ENCODE measurements at places on chromosomes 1 and 21.

DNA sequence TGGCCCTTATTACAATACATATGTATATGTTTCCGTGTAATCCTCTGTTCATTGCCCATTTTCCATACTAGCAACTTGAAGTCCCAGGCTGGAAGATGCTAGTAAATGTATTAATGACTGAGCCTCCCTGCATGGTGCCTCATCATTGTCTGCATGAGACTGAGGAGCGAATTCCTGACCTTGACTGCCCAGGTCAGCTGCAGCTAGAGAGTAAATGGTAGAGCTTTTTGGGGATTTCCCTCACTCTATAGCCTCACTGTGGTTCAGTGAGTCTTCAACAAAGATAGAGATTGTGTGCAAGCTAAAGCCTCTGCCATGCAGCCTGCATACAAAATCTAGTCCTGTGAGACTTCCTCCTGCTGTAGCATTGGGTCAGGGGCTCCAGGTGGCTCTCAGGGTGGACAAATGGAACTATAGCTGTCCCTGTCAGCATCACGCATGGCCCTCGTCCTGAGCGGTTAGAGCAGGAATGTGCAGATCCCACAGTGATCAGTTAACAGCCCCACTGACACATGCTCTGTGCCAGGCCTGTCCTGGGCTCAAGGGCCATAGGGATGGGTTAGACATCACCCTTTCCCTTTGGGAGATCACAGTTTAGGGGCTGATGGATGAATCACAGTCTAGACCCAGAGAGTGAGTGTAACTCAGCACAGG lies 741.7 kb downstream of the MATN1 start:
- no peak for DNase-seq

GRCh38 chr1:29647581-29647980 lies 411.3 kb downstream of the PTPRU start:
- no peak for DNase-seq

DNA sequence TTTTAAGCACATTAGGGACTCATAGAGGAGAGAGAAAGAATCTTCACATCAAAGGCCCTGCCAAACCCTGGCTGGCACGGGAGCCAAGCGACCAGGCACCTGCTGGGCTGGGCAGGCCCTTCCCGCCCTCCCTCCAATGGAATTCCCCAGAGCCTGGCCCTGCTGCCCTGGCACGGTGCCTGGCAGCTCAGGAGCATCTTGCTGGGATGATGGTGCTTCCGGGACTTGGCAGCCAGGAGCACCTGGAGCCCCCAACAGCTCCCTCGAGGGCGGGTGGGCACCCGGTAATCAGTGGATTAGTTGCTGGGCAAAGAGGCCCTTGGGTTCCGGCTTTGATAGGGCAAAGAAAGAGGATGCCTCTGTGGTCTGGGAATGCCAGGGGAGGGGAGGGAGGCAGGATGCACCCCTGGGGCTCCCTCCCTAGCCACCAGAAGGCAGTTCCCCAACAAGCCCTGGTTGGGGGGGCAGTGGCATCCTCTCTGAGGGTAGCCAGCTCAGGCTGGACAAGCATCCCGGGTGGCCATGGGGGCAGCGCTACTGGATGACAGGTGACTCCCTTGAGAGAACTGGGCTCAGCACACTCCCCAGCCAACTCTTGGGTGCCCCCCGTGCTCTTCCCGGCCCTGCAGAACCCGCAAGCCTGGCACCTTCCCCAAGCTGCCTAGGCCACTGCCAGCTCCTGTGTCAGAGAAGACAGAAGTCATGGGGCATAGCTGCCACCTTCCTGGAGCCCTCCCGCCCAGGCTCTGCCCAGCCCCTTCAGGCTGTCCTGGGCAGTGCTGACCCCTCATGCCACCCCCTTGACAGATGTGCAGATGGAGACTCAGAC lies 26.4 kb downstream of the KRTAP10-1 start:
- no peak for DNase-seq

DNA sequence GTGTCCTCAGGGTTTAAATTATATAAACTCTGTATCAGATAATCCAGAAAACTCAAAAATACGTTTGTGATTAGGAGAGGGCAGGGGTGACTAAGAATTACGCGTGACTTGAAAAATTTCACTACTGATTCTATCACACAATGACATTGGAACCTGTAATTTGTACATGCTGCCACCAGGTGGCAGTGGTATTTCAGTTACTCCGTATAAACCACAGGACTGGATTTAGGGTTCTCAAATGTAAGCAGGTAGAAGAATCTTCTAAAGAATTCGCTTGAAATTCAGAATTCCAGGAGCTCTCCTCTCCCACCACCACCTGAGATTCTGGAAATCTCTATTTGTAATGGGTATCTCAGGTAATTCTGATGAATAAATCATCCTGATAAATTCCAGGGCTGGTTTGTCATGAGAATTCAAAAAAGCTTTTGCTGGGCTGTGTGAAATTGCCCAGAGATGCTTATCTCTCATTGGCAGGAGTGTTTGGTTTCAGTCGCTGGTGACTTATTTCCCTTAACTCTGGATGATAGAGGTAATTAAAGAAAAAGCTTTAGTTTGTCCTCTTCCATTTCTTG lies 1.7 kb upstream of the KRTAP7-1 start:
- no peak for DNase-seq

DNA sequence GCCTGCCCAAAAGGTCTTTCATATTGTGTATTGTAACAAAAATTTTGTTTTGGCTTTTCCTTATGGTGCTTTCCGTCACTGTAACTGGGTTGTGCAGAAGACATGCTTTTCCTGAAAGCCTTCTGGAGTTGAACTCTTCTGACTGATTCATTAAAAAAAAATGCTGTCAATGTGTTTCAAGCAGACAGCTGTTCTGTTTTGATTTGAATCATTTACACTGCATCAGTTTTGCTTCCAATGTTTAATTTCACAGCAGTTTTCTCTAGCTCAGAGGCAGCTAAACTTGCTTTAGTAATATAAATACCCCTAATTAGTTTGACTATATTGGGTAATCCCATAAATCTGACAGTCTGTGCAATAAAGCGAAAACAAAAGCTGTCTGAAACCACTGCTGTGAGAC lies 7.9 kb downstream of the UTP11 start:
- DNase-seq: no peak

- DNase-seq: no peak
Observed at GRCh38 chr1:205508227-205508714, 3.8 kb downstream of the CDK18 start.

DNA sequence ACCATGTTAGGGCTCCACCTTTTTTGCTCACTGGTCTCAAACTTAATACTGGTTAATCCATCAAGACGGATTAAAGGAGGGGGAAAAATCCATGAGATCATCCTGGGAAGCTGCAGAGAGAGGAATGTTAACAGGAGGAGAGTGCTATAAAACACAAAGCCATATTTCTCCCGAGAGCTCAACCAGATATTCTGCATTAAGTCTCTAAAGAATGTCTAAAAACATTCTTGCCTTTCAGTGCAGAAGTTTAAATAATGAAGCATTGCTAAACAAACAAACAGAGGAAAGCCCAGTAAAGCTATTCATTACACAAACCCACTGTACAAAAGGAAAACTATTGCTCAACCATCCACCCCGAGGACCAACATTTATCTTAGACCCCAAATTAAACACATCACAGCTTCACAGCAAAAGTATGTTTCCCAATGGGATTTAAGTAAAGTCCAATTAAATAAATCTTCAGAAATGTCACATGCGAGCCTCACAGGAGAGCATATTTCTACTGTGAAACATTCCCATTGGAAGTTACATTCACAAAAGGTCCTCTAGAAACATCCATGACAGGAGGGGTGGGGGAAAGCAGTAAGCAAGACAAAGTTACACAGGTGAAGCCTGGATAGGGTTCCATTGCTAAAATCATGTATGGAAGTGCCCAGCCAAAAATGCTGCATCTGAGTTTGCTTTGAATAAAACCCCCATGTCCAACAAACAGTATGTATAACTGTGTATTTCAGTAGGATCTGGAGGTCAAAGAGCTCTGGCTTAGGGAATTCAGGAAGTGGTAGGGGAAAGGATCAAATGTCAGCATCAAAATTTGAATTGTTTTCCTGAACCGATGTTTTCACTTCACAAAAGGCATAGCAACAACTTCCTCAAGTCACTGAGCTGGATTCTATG lies 23.3 kb downstream of the DUSP10 start:
- DNase-seq: no peak

DNA sequence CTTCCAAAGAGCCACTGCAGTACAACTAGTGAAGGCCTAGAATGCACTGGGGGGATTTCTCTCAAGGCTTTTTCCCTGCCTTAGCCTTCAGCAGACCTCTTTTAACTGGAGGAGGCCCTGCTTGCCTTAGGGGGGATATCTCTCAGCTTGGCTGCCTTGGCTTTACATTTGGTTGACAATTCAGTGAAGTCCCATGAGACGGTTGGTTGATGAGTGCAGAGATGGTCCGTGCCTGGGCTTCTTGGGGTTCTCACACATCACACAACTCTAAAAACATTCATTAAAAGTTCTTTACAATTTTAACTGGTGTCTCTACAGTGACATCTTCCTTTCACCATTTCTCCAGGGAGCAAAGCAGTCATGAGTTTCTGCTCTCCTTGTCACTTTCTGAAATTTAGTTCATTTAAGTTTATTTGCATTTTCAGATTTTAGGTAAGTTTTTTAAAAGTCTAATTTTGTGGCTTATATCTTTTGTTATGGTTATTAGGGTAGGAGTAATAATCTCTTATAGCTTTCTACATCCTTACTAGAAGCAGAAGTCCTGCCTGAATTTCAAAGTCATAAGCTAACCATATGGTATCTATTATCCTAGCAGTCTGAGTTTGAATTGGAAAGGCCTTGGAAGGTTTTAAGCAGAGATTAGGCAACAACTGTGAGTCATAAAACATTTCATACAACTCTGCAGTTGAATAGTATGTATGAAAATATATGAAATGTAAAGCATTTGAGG lies 487.6 kb downstream of the DPYD start:
- DNase-seq: no peak

- DNase-seq: no peak
Observed at GRCh38 chr1:167273027-167273800, 52.5 kb downstream of the POU2F1 start.

GRCh38 chr1:229015806-229016205 lies 255.1 kb upstream of the RAB4A start:
- no peak for DNase-seq

DNA sequence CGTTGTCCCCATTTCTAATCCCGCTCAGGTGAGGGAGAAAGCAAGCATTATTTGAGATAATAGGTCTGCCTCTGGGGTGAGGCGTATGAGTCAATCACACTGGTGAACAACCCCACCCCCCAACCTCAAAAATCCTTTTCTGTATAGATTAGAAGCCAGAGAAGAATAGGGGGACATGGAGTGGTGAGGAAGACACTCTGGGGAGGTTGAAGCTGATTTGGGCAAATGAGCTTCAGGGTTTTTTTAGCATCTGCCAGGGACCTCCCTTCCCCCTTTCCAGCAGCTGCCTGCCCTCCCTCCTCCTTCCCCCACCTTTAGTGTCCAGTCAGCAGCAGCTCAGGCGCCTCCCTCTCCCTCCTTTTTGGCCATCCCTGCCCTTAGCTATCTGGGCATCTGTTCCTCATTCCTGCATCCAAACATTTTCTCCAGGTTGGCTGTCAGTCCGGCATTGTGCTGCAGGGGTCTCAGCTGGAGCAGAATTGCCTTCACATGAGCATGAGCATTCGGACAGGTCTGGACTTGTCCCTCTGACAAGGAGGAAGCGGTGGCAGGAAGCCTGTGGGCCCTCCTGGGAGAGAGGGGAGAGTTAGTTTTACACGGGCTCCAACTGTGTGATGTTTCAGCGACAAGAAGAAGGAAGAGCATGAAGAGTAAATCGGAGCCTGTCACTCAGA lies 30.8 kb upstream of the PTGFRN start:
- DNase-seq: no peak

DNA sequence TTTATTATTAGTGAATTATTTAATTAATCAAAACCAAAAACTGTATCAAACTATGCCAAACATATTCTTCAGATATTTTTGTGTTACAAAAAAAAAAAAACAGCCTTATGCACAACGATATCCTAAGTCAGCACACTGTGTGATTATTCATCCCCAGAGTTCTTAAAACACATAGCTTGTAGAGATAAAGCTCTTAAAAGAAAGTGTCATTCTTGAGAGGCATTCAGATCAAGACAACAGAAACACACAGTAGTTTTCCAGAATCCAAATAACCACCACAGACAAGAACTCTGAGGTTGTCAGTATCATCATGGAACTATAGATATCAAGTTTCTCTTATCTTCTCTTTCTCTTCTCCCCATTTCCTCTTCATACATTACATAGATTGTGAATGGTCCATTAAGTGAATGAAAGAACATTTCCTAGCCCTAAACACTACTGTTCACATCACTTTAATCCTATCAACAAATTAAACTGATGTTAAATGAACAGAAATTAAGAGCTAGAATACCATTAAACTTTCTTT lies 13.5 kb downstream of the ZZZ3 start:
- DNase-seq: no peak

Measured in cortex of kidney (tissue), 1 donor.